Stimulated activated CD4-positive, alpha-beta T cell treated with anti-CD3 and anti-CD28 coated beads, TNF-alpha, amount 100 ng/mL, for 24 hours (primary cell): ENCODE measurements at places on chromosomes 5 and 9.

- no peak for DNase-seq
These were observed 324.9 kb upstream of the IRX4 start for GRCh38 chr5:2207416-2208238.

DNA sequence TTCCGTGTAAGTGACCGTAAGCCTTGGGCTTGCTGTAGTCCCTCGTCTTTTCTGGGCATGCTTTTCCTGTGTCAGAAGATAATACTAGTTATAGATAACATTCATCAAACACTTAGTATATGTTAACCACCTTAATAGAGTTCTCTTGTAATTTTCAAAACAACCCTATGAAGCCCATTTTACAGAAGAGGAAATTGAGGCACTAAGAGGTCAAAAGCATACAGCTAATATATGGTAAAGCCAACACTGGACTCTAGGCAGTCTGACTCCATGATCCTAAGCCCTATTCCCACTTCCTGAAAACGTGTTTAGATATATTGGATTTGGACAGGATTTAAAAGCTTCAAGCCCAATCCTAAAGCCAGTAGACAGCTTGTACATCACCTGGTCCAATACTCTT is 153.8 kb downstream of the CEP120 start:
- DNase-seq = no peak

GRCh38 chr5:115831163-115831768 is 10.1 kb downstream of the ATG12 start:
- DNase-seq = no peak

GRCh38 chr9:87687207-87687606 is 38.7 kb upstream of the CTSL start:
- DNase-seq = no peak

DNA sequence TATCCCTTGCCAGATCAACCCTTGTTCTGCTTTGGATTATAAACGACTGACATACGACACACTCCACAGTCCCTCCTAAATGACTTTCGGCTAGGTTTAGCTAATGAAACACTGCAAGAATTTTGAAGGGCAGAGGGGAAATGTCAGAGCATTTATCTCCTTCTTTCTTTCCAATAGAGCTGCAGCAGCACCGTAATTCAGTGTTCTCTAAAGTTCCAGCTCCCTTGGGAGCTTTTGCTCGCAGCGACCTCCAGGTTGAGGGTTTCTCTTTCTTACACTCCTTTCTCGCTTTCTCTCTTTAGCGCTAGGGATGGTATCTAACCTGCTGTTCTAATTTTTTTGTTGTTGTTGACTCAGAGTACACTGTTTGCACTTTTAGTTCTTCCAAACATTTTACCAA is 467.1 kb upstream of the ST8SIA4 start:
- no peak for DNase-seq

- no peak for DNase-seq
These were observed 222.3 kb downstream of the FBXL7 start for GRCh38 chr5:15722305-15722704.

GRCh38 chr5:168549554-168549953 is 20.4 kb downstream of the FBLL1 start:
- no peak for DNase-seq

GRCh38 chr5:150263801-150264621 is 25.6 kb downstream of the CAMK2A start:
- DNase-seq = no peak

GRCh38 chr9:88373045-88373444 is 15.2 kb upstream of the SPIN1 start:
- no peak for DNase-seq

DNA sequence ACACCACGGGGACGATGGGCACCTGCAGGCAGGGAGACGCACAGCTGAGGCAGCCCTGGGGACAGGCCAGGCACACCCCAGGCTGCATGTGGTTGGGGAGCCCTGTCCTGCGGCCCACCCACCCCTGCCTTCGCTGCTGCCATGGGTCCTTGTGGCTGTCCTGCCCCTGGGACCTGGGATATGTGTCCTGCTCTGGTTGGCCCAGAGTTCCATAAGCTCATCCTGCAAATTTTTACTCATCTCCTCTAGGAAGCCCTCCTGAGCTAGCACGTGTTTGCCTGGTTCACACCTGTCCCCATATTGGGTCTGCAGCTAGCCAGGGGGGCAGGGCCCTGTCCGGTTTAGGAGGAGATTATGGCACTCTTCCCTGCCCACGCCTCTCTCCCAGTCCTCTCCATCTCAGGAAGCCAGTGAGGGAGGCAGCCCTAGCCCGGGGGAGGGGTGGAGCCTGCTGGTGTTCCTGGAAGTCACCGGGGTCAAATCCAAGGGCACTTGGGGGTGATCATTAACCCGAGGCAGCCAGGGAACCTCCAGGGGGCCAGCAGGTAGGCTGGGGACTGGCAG is 12.2 kb downstream of the EGFL7 start:
- DNase-seq = no peak

DNA sequence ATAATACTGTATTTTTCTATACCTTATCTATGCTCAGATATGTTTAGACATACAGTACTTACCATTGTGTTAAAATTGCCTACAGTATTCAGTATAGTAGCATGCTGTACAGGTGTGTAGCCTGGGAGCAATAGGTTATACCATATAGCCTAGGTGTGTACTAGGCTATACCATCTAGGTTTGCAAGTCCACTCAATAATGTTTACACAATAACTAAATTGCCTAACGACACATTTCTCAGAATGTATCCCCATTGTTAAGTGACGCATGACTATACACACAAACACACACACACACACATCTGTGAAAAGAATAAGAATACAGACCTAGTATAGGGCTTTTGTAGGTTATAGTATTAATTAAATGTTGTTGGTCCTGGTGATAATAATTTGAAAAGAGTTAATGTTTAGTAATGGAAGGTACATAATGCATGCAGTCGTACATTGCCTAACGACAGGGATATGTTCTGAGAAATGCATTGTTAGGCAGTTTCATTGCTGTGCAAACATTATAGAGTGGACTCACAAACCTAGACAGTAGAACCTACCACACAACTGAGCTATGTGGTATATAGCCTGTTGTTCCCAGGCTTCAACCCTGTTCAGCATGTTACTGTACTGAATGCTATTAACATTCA is 13.6 kb downstream of the TDRD7 start:
- DNase-seq = no peak

GRCh38 chr9:18429070-18429469 is 44.9 kb upstream of the ADAMTSL1 start:
- DNase-seq = no peak

- no peak for DNase-seq
These were observed 30.4 kb downstream of the IRF1 start for GRCh38 chr5:132459983-132460838.

GRCh38 chr5:136230176-136230575 is 37.2 kb upstream of the SMIM32 start:
- no peak for DNase-seq

DNA sequence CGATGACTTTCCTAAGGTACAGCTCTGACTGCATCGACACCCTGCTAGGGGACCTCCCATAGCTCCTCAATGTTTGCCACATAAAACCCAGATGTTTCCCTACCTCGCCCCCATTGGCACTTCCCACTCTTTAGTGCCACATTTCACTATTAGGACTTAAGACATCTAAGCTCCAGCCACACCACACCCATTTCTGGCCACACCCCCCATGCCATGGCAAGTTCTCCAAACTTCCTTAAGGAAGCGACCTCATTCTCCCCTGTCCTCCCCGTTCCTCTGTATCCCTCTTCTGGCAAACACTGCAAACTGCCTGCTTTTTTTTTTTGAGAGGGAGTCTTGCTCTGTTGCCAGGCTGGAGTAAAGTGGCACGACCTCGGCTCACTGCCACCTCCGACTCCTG is 62.9 kb downstream of the USP20 start:
- no peak for DNase-seq

GRCh38 chr9:102049586-102050246 is 311.3 kb upstream of the GRIN3A start:
- no peak for DNase-seq

DNA sequence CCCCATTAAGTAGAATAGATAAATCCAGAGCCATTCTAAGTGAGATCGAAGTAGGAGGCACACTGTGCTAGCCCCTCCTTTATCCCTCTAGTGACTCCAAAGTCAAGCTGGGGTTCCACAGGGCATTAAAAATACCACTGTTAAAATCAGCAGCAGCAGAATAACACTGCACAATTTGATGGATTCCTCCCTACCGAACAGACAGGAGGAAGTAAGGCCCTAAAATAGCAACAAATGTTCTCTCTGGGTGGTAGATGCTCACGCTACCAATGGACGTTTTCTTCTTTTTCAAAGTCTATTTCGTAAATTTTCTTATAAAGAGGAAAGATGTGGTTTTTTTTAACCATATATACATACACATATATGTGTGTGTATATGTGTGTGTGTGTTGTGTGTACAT is 54.4 kb downstream of the FBXW11 start:
- DNase-seq = no peak

DNA sequence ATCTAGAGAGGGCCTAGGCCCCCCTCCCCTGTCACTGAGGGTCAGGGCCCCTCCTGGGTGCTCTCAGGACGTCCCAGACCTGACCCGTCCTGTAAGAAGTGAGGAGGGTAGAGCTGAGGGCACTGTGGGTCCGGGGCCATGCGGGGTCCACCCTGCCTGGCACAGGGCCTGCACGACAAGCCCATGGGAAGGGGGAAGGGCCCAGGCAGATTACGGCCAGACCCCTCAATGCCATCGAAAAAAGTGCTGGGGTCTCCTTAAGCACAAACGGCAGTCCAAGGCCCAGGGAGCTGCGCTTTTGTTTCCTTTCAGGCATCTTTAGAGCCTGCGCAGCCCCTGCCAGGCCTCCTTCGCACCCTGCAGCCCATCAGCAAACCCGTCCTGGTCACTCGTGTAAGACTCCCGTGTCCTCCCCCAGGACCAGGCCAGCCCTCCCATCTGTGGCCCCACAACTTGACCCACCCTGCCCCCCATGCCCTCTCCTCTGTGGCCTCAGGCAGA is 4.4 kb upstream of the EXOC3 start:
- DNase-seq = no peak

DNA sequence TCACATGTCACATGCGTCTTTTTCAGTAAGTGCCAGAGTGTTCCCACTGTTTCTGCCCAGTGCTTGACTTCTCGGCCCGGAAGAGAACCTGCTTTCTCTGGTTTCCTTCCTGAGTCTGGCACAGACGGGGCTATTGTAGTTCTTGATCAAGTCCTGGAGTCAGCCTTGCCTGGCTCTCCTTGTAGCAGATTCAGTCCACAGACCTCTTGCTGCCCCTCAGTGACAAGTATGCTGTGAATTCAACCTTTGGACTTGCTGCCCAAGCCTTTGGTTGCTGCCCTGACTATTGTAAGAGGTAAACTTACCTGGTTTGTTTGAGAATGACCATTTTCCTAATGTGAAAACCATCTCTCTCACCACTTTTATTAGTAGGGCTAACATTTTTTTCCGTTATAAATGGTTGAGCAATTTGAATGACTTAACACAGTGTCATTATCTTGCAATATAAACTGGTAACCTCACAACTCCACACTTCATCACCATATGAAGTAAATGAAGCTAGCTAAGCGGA is 24.7 kb downstream of the ZBTB34 start:
- DNase-seq = no peak

DNA sequence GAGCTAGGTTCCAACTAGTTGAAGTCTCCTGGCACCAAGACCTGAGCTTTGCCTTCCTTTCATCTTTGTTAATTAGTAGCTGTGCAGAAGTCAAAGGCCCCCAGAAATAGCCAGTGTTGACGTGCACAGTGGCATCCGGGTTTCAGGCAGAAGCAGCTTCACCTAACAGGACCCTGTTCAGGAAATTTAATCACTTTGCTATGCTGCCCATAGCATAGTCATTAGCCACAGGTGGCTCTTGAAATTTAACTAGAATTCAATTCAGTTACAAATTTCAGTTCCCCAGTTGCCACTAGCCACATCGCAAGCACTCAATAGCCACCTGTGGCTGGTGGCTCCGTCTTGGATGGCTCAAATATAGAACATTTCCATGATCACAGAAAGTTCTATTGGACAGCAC is 179.1 kb downstream of the GOLPH3 start:
- no peak for DNase-seq

DNA sequence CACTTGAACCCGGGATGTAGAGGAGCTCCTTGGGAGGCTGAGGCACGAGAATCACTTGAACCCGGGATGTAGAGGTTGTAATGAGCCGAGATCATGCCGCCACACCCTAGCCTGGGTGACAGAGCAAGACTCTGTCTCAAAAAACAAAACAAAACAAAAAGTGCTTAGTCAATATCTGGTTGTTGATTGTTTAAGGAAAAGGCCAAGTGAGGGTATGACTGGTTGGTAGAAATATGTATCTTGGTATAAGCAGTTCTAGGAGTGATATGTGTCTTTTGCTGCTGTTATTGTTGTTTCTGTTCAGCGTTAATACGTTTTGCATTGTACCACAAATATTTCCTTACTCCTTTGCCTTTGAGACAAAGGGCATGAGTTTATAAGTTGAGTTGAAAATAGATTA is 210.7 kb upstream of the DMRT1 start:
- DNase-seq = no peak

- no peak for DNase-seq
These were observed 128.9 kb upstream of the ERCC6L2 start for GRCh38 chr9:95746408-95747180.

GRCh38 chr9:133667759-133668450 is 31.7 kb downstream of the DBH start:
- DNase-seq = no peak

- no peak for DNase-seq
These were observed 342.7 kb downstream of the ADGRV1 start for GRCh38 chr5:90901261-90901660.

GRCh38 chr5:126561908-126562307 is 33.1 kb downstream of the ALDH7A1 start:
- DNase-seq = no peak

- DNase-seq = no peak
These were observed 205.5 kb upstream of the PTGER4 start for GRCh38 chr5:40474250-40474649.

GRCh38 chr9:136687721-136688223 is 515 bp upstream of the AGPAT2 start:
- no peak for DNase-seq

DNA sequence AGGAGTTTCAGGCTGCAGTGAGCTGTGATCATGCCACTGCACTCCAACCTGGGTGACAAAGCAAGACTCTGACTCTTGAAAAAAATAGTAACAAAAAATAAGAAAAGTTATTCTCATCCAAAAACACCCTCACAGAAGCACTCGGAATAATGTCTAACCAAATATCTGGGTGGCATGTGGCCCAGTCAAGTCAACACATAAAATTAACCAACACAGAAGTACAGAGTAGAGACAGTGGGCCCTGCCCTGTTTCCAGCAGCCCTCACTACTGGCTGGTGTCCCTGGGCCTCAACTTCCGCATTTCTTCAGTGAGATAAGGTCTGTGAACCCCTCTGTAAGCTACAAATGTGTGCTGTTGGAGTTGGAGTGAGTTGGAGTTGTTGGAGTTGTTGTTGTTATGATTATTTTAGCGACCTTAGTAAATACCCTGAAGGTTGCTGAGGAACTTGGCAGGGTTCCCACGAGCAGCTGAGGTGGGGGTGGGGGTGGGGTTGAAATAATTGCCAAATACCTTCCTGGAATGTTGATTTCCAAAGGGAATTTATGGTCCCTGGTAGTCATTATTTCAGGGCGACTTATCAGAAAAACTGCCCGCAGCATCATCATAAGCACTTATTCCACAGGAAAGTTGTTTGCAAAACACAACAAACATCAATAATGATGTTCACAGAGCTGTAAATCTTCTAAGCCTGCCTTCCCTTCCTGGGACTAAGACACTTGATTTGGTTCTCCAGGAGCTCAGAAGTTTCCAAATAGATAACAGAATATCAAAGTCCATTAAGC is 30.2 kb downstream of the C5orf15 start:
- no peak for DNase-seq

GRCh38 chr5:82785456-82785855 is 291.7 kb downstream of the TMEM167A start:
- DNase-seq = no peak

- no peak for DNase-seq
These were observed 27.2 kb upstream of the CER1 start for GRCh38 chr9:14749741-14750211.
